ENCODE measurements at places on chromosomes 5 and 9.

DNA sequence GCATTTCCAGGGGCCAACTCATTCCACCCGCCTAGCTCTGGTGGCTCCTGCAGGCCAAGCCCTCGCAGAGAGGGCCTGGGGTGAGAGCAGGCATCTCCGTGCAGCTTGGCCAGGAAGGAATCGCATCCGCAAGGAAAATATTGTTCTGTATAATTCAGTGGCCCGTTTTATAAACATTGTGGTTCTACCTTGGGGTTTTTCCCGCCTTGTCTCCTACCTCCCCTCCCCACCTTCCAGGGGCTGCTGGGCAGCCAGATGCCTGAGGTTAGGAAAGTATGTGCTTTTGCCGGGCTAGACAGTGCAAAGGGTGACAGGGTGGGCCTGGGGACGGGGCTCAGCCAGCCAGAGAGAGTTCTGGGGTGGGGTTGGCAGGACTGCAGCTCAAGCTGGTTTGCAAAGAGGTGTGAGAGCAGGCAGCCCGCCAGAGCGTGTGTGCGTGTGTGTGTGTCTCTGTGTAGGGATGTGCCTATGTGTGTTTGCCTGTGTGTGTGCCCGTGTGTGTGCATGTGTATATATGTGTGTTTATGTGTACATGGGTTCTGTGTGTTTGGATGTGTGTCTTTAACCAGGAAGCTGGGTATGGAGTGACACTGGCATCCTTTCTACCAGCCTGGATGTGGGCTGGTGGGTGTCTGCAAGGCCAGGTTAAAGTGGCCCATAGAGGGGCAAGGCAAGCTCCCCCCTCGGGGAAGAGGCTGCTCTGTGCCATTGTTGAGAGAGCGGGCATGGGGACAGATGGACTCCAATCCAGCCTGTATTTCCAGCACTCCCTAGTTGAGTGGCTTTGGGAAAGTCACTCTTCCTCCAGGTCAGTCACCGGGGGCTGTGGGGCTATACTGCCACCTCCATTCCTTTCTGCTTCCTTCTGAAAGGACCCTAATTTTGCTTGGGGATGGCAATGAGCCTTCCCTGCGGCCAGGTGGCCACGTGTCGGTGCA is 10.6 kb upstream of the SLC2A6 start:
- DNase-seq = no peak

DNA sequence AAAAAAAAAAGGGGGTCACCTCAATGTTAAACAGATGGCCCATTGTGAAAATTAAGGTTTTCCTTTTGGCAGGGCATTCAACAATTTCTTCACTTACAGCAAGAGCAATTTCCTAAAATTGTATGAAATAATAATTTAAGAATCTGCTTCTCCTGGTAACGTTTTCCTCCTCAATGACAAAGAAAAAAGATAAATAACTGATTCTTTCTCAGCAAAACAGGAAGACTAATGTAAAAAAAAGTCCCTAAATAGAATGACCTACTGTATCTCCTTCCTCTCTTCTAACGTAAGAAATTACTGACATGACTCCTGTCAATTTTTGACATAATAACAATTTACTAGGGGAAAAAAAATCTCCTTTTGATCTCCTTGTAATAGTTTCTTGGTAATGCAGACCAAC is 25.5 kb downstream of the ABHD17B start:
- DNase-seq = no peak

DNA sequence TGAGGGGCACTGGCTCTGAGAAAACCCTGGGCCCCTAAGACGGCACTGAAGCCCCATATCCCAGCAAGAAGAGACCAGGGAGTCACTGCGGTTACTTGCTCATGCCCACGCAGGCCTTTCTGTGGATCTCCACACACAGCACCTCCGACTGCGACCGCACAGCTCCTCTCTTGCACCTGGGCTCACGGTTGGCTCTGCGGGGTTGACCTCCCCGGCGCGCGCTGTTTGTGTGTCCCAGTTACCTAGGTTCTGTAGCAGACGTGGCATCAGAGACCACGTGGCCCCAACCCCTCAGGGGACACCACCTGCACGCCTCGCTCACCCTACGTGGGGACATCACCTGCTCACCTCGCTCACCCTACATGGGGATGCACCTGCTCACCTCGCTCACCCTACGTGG is 12.7 kb downstream of the LPCAT1 start:
- DNase-seq = no peak

- no peak for DNase-seq
Measured at GRCh38 chr9:29211580-29212396, 1638.5 kb upstream of the C9orf72 start.

DNA sequence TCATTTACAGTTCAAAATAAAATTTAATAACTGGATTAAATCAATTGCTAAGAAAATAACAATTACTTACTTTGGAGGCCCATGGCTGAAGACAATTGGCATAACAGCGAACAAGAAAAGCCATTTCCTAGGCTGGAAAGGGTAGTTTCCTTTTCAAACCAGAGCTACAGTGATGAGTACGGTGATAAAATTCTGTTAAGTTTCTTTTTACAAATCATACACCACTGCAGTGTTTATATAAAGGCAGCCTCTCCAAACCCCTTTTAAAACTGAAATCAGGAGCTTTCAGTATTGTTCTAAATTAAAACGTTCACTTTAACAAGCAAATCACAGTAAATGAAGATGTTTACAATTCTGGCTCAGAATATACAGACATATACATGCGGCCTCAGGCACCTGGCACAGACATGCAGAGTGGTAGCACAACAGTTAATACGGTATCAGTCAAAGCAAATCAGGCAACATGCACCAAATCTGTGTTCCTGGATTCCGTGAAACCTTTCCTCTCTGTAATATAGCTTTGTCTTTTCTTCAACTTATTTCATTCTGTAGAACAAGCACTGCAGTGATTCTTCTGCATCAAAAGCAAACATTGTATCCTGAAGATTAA is 102.9 kb downstream of the RAPGEF6 start:
- DNase-seq = no peak

GRCh38 chr9:12643686-12644085 is 49.5 kb upstream of the TYRP1 start:
- DNase-seq = no peak

GRCh38 chr5:64074533-64074932 is 91.1 kb upstream of the RNF180 start:
- no peak for DNase-seq

DNA sequence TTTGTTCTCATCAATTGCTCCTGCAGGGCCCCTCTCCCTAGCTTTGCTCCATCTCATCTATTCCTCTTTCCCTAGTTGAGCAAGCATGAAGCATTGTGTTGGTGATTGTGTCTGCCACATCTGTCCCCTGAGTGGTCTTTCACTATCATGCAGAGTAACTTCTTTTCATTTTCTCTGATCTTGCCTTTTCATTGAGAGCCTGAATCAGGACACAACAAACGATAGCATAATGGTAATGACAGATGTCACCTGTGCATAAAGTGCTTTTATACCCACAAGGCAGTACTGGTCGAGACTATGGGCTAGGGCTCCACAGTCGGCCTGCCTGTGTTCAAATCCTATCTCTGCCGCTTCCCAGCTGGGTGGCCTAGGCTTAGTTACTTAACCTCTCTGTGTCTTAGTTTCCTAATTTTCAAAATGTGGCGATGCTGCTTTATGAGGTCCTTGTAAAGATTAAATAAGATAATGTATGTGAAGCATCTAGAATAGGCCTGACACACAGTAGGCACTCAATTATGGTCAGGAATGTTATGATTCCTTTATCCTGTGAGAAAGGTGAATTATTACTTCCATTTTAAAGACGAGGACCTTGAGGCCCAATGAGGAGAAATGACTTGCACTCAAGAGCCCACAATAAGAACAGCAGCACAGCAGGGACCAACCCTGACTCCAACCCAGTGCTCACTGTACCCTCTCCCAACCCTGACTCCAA is 137.1 kb upstream of the ZNF618 start:
- no peak for DNase-seq

DNA sequence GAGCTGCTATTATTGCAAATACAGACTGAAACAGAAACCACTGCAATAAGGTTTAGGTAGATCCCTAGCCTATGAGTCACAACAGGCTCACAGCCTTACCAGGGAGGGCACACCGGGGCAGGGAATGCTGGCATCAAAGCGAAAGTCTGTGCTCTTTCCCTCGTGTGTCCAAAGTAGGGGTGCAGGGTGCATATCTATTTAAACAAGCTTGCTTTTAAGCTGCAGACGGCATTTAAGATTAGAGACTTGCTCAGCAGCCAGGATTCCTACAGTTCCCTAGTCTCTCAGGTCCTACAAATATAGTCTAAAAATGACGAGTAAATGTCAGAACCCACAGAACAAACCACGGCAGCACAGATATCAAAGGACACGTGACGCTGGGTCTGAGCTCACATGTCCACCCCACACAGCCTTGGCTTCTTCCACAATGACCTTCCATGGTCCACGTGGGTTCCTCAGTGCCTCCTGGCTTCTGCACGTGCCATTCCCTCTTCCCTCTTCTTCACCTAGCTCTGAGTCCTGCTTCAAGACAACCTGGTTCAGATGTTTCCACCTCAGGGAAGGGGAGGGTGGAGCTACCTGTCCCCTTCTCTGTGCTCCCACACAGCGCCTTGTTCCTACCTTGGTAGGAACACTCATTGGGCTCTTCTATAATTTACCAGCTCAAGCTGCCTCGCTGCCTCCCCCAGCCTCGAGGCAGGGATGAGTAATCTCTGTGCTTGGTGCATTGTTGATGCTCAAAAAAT is 193.2 kb downstream of the MAPKAP1 start:
- DNase-seq = no peak

GRCh38 chr9:112069318-112070169 is 105.6 kb downstream of the SUSD1 start:
- DNase-seq = no peak

- DNase-seq = no peak
Measured at GRCh38 chr5:43203373-43203772, 11.3 kb downstream of the NIM1K start.

DNA sequence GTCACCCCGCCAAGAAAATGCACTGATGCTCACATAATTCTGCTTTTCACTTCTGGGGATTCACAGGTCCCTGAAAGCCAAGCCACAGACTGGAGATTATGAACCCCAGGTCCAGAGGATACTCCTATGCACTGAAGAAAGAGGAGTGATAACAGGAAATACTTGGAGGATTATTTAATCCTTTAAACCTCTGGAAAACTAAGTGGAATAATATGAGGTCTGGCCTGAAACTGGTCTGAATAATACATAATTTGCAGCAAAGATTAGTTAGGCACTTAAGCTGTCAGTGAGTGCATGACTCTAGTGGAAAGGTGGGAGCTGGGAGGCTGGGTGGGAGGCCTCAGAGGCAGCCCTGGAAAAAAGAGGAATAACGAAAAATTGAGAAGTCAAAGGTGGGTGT is 45.7 kb downstream of the MARCHF3 start:
- no peak for DNase-seq

GRCh38 chr5:113197456-113198200 is 221.0 kb downstream of the DCP2 start:
- no peak for DNase-seq

GRCh38 chr9:112076814-112077213 is 98.3 kb downstream of the SUSD1 start:
- no peak for DNase-seq

DNA sequence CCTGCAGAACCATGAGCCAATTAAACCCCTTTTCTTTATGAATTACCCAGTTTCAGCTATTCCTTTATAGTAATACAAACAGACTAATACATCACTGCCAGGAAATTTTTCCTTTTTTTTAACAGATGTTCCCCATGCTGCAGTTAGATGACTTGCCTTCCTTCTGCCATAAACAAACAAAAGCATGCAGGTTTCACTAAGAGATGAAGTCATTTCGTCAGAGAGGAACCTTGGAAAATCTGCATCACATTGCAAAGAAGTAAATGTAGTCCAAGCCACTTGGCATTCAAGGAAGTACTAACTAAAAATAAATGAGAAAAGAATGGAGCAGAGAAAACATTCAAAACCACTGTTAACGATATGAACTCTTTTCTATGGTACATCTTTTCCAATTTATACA is 194.1 kb upstream of the EFNA5 start:
- no peak for DNase-seq

DNA sequence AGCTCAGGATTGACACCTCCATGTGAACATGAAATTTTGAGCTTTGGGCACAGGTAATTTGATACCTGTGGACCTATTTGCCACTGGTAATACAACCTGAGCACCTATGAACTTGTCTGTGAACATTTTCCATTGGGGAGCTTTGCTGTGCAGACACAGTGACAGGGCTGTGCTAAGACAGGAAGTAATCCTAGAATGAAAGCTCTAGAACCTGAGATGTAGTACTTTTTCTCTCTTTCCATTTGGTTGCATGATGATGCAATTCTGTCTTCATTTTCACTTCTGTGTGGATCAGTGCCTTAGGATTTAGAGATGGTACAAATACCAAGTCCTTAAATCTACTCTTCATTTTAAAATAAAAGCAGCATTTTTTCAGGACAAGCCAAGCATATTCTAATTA is 216.9 kb downstream of the NR3C1 start:
- no peak for DNase-seq

DNA sequence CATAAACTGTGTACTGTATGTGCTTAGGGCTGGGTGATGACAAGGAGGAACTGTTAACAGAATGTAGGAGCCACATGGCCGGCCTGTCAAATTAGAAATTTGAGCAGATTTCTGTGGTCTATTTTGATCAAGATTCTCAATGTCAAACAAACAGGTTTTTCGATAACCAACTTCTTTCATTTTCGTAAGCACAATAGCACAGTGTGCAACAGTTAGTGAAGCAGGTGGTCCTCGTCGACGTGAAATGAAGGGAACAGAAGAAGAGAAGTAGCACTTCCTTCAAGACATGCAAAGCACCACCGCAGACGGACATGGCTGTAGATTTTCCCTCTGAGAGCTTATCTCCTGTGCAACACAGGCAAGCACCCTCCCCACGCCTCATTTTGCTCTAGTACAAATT is 252.1 kb downstream of the CRB2 start:
- no peak for DNase-seq

- DNase-seq = no peak
Measured at GRCh38 chr5:113053511-113053995, 77.0 kb downstream of the DCP2 start.

DNA sequence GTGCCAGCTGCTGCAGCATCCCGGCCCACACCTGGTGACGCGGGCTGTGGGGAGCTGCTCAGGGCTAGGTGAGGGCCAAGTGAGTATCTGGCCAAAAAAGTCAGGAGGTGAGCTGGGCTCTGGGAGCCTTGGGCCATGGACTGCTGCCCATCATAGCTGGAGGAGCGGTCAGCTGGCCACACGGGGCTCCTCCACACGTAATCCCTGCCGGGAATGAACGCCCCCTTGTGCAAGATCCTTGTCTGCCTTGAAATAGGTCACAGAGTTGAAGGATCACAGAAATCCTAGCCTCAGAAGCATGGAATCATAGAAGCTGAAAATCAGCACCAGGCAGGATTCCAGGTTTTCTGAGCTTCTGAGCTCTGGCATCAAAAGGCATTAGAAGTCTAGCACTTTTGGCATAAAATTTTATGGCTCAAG is 16.8 kb upstream of the COL27A1 start:
- DNase-seq = no peak

Data from effector CD8-positive, alpha-beta T cell (primary cell).